ENCODE measurements at places on chromosomes 3 and 15.

- DNase-seq = no peak
Observed at GRCh38 chr15:43552986-43553385, 35.6 kb downstream of the MAP1A start.

DNA sequence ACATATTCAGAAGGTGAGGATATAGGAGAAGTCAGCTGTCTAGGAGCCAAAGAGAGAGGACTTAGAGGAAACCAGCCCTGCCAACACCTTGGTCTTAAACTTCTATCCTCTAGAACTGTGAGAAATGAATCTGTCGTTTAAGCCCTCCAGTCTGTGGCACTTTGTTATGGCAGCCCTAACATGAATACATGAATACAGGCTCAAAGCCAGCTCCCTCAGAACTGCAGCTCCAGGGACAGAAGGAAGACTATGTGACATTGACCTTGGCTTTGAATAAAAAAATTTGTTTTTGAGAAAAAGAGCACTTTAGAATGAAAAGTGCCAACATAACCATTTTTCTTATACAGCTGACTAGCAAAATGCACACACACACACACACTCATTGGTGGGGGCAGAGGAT is 110.9 kb upstream of the ATP2B2 start:
- DNase-seq = no peak

GRCh38 chr15:42490671-42491538 is at the start of gene ZNF106:
Gene ZNF106, minus strand, starts transcription at chr15:42491141. Its CDS starts 18,852 bp downstream, at chr15:42472289.
- peak; percentile 93 for DNase-seq

- DNase-seq = no peak
Observed at GRCh38 chr3:46537779-46538178, 28.3 kb downstream of the LRRC2 start.

GRCh38 chr15:100281096-100281917 is 60.5 kb downstream of the ADAMTS17 start:
- no peak for DNase-seq

DNA sequence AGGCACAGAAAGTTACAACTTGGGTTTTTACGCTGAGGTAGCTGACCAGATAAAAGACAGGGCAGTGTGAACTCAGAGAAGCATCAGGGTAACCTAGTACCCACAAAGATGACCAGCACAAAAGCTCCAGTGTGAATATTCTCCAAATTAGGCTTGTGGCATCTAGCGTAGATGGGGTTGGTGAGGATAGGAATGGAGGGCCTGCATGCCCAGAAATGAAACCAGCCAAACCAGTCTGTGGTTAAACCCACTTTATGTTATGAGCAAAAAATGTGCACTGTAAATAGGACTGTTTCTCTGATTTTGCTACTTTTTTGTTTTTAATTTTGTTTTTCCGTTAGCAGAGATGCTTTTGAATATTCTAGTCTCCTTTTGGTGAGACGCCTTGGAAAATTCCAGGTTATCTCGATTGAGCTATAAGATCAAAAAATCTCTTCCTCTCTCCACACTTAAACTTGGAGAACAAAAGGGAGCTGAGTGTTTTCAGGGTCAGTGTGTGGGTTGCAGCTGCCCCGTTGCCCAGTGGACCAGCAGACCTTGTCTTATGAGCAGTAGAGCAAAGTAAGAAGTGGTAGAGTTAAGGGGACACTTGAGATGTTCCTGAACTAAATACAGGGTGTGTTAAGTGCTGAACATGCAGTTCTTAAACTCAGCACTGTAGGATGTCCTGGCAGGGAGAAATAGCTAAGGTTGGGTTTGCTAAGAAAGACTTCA is 132.9 kb downstream of the C3orf38 start:
- no peak for DNase-seq

DNA sequence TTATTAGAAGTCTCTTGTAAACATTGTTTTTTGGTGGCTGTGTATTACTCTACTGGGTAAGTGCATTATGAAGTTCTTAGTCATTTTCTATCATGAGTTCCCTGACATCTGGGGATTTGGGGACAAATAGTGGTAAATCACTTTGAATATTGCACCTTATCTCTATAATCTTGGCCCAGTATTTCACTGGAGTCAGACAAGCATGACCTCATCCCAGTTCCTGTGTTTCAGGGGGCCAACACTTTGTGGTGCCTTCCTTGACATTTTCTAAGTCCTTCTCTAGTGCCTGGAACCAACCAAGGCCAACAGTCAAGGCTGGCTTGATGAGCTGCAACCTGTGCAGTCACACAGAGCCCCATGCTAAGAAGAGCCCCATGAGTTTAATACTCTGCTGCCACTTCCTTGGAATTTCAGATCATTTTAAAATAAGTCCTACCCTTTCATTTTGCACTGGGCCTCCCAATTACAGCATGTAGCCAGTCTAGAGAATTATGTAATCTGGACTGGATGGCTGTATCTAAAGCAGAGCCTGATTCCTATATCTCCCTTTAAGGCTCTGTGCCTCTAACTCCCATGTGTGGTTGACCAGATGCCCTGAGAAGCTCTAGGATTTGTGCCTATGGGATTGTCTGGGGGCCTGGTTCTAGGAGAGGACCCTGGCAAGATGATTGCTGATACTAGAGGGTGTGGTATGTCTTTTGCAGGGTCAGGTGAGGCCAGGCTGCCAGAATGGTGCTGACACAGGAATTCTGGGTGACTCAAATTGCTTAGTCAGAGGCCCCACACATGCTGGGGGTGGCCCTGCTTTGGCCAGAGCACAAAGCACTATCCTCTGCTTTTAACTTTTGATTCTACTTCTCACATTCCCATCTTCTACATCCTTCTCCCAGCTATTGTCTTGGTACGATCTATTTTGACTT is 319.6 kb upstream of the TBC1D5 start:
- DNase-seq = peak; percentile 11

GRCh38 chr15:96542130-96542770 is 211.8 kb downstream of the NR2F2 start:
- DNase-seq = no peak

- DNase-seq = no peak
Observed at GRCh38 chr3:64393193-64393592, 167.9 kb upstream of the PRICKLE2 start.

DNA sequence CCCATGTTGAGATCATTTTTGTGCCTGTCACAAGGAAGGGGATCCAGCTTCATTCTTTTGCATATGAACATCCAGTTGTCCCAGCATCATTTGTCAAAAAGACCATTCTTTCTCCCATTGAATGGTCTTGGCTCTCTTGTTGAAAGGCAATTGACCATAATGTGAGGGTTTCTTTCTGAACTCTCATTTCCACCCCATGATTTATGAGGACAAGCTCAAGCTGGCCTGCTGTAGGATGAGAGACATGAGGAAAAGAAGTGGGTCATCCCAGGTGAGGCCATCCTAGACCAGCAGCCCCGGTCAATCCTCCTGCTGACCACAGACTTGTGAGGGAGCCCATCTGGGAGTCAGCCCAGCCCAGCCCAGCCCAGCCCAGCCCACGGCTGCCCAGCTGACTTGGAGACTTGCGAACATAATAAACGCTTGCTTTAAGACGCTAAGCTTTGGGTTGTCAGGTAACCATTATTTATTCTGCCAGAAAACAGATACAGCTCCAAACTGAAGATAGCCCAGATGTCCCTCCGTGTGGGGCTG is 69.0 kb downstream of the LINGO1 start:
- DNase-seq = no peak

GRCh38 chr15:50854601-50855490 is 53.6 kb upstream of the AP4E1 start:
- DNase-seq = no peak

DNA sequence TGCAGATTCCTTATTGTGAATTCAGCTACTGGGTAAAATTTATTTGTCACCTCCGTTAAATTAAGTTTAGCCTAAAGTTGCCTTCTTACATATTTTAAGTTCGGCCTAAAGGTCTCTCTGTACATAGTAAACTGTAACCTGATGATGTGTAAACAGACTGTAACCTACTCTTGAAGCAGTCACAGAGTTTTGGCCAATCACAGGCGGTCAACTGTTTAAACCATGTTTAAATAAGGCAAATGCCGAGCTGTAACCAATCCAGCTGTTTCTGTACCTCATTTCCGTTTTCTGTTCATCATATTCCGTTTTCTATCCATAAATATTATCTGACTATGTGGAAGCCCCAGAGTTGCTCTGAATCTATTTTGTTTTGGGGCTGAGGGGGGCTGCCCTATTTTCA is 2.4 kb upstream of the ADAMTSL3 start:
- DNase-seq = no peak

DNA sequence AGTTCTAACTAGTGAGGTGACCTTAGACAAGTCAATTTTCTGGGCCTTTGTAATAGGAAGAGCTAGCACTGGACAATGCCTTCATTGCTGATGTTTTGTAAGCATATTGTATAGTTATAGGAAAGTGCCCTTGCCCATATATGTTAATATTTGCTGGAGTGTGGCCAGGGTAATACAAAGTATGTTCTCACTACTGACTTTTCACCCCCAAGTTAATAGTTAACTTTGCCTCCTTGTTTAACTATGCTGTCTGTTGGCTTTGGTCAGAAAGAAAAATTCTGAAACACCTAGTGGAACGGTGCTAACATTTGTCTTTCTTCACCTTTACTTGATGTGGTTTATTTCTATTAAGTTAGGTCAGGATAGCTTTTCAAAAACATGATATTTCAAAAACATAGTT is 287.4 kb upstream of the CTNNB1 start:
- no peak for DNase-seq

DNA sequence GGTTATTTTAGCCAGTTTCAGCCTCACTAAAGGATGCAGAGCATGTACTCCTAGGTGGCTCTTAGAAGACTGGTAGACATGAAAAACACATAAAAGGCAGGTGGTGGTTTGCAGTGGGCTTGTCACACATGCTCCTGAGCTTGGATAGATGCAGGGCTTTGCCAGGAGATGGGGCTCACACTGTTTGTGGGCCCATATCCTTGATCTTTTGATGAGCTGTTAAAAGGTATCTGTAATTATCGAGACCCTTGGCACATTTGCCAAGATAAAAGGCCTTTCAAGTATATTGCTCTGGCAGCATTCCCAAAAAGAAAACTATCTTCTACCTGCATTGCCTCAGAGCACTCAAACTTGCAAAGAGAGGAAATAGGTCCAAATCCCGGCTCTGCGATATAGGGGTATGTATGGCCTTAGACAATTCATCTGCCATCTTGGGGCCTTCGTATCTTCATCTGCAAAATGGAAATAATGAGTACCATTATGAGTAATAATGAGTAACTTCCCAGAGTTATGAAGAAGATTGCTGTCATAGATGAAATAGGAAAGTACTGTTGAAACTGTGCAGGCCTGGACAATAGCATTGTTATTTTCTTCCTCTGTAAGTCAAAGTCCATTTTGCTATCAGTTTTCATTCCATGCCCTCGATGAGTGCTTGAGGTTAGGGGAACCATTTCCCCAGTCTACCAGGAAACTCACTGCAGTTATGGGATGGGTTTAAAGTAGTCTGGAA is 172.7 kb downstream of the SYNPR start:
- no peak for DNase-seq

GRCh38 chr15:42800731-42801474 is 64.0 kb upstream of the CDAN1 start:
- DNase-seq = no peak

GRCh38 chr3:144424606-144425005 is 453.0 kb downstream of the DIPK2A start:
- DNase-seq = no peak

DNA sequence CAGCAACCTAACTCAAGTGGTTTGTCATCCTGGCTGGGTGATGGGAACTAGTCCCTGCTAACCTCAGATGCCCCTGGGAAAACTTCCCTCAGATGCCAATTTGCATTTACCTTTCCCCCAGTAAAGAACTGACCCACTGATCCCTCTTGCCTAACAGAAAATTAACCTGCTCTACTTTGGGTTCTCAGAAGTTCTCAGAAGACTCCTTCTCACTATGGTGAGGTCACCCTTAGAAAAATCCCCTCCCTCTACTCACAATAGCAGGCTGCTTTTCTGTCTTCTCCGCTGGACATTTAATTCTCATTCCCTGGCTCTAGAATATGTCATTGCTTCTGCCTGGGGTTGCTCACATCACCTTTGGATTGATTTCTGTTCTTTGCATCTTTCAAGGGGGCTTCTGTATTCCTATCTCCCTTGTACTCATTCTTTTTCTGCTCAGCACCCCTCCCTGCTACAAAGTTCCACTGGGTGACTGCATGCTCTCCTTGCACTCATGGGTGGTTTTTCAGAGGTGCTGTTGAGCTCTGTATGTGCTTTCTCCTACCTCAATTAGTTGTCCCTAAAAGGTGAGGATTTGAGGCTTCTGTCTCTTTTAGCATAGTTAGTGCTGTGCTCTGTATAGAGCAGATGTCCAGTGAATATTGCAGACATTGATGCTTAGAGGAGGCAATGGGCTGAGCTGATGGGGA is 869 bp downstream of the PLA1A start:
- DNase-seq = no peak

- no peak for DNase-seq
Observed at GRCh38 chr3:46668116-46668515, 25.4 kb downstream of the ALS2CL start.

DNA sequence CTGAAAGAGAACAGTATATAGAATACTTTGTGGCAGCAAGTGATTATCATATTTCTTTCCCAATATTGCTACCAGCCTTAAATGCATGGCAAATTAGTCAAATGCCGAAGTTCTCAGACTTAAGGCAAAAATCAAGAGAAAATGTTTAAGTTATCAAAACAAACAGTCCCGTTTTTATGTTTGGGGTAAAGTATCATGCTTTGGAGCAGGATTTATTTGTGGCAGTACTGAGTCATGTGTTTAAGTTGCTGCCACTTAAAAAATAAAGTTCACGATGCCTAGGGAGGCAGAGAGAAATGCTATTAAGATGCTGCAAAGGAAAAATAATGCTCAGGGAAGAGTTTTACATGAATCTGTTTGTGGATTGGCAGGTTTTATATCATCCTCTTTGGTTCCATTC is 417.4 kb upstream of the MDFIC2 start:
- no peak for DNase-seq

DNA sequence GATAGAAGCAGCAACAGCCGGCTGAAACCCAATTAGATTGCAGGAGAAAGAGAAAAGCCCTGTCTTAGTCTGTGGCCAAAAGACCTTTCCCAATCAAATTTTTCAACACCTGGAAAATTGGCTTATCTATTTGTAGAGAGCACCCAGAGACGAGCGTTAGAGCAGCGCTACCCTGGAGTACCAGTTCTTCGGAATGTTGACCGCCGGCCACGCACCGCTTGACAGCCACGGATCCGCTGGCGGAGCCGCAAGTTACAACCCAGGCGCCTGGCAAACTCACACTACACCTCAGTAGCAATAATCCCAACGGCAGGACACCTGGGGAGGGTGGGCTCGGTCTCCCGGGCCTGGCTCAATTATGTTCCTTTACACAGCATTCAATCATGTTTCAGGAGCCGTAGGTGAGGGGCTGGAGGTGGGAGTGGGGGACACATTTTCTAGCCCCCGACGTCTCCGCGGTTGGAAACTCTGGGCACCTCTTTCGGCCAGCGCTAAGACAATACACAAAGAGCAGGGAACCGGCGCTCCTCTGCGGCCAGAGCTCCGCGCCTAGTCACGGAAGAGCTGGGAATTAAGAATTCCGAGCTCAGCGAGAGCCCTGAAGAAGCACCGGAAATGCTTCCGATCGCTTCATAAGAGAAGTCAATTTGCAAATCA is 1.2 kb downstream of the MB21D2 start:
- peak; percentile 20 for DNase-seq

DNA sequence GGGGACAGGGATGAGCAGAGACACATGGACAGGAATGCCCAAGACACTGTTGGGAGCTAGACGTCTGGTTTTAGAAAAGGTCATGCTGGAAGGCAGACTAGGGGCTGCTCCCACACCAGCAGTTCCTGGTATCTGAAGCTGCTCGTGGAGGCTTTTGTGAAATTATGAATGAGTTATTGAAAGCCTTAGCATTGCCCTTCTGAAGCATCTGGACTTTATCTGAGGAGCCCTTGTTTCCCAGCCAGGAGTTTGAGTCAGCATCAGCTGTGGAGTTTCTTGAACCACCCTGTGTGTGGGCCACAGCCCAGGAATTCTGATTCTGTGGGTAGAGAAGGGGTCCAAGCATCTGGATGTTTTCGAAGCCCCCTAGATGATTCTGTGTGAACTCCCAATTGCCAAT is 258.7 kb downstream of the SLCO3A1 start:
- no peak for DNase-seq
